ENCODE measurements at places on chromosomes 6 and 20.

DNA sequence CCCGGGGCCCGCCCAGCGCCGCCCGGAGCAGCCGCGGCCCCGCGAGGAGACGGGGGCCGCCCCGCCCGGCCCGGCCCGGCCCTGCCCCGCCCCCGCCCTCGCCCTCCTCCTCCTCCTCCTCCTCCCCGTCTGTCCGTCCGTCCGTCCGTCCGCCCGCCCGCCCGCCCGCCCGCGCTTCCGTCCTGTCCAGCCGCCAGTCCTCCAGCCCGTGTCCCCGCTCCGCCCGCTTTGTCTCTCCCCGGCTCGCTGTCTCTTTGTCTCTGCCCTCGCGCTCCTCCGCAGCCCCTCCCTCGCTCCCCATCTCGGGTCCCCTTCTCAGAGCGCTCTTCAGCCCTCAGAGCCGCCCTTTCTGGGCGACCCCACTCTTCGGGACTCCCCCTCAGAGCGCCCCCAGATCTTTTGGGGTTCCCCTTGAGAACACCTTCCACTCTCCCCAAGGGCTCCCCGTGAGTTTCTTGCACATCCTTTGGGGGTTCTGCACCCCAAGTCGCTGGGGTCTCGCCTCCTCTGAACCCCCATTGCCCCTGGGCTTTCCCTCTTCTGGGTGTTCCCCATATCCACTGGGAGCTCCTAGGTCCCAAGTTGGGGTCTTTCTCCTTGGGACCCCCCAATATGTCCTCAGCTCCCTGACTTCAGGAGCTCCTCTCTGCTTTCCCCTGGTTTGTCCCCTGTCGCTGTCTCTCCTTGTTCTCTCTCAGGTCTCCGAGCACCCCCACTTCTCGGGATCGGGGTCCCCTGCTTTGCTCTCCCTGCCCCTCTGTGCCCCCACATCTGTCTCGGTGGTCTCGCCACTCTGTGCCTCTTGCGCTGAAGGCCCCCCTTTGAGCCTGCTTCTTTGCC, 79.5 kb upstream of the MYL9 start:
- peak; percentile 55 for DNase-seq

- DNase-seq, result no peak
These were observed 471.9 kb upstream of the SOX4 start for GRCh38 chr6:21121636-21122136.

DNA sequence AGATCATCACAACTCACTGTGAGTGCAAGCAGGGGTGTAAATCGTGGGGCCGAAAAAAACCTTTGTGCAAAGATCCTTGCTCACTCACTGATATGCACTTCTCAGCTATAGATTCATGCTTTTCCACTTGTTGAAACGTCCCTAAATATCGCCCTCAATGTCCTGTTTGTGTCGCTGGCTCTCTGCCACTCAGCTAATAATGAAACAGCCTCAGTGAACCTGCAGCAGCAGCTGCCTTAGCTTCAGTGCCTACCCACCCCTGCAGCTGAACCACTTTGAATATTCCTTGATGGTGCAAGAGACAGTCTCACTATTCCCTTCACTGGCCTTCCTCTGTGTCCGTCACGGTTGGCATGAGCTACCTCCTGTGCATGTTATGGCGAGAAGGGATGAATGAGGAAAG, 128.9 kb upstream of the NAA20 start:
- DNase-seq, result no peak

DNA sequence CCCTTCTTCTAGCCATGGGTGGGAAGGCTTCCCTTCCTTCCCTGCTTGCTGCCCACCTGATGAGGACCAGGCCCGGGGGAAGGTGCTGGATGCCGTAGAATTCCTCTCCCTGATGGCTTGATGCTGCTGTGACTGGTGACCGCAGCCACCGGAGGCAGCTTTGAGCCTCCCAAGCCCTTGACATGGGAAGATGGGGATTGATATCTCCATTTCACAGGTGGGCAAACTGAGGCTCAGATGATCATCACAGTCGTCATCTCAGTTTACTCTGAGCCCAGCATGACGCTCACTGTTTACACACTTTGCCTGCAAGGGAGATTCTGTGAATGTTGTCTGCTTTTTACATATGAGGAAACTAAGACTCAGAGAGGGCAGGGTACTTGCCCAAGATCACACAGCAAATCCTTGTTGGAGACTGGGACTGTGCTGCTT, 43.9 kb downstream of the SRC start:
- DNase-seq, result no peak

- no peak for DNase-seq
These were observed 88.8 kb upstream of the SOX4 start for GRCh38 chr6:21504790-21505189.

DNA sequence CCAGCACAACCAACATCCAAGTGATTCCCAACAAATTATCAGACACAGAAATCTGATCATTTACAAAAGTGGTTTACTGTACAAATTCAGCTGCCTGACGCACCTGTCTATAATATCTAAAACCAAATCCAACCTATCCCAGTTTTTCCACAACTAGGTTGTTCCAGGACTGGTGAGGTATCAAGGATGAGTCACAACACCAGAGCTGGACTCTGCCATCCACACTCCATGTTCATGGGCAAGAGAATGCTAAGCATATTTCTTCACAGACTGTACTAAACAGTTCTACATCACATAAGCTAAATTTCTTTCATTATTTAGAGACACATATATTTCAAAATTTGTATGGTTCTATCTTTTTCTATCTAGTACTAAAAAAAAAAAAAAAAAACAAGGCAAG, 141.6 kb downstream of the BTBD9 start:
- no peak for DNase-seq

GRCh38 chr6:93515736-93516135, 96.4 kb upstream of the EPHA7 start:
- DNase-seq, result no peak

DNA sequence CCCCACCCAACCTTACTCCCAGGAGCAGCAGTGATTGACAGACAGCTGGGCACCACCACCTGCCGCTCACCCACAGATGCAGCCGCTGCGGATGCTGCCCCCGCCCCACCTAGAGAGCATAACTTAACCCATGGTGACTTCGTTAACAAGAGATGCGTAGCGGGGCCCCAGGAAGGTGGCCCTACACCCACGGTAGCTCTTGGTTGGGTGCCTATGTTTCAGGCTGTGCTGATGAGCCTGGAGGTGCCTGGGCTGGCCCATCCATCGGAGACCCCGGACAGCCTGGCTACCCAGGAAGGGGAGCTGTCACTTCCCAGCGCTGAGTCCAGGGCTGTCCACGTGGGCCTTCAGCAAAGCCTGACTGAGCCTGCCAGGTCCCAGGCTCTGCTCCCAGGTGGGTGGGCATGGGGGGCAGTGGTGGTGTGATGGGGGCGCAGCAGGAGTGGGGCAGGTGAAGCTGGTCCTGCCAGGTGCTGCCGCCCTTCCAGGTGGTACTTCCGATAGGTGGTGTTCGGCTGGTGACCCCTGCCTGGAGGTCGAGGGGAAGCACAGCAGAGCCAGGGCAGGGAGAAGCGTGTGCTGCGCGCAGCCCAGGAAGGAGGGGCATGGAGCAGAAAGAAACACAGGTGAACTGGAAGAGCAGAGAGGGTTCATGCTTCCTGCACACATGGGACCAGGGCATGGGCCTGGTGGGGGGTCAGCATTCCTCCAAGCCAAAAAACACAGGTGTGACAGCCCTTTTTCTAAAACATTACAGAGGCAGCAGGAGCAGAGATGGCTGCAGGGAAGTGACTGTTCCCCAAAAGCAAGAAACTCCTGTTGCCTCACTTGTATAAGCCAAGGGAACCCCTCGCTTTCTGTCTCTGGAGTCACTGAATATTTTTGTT, 56.9 kb downstream of the SYNJ2 start:
- no peak for DNase-seq

DNA sequence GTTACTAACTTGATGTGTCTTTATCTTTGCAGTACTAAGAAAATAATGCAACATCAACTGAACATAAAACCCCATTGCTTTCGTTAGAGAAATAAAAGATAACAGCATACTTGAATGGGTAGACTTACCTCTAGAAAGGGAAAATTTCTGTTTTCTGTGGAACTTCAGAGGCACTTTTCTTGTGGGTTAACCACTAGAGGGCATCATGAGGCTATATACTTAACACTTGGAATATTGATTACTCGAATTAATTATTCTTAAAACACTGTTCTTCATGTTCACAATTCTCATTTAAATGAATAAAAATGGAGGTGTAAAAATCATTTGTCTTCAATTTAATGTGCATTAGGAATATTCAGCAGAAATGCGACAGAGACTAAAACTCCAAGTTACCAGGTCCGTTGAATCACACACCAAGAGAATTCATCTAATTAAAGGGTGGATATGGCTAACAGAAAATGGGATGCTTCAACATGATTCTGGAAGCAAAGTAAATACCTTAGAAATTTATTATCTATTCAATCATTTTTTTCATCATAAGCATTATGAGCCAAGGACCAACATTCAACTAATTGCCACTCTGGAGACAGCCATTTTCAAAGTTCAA, 330.8 kb upstream of the PREP start:
- DNase-seq, result no peak

- DNase-seq, result no peak
These were observed 40.2 kb upstream of the DDR1 start for GRCh38 chr6:30844118-30844535.

- no peak for DNase-seq
These were observed 119.7 kb downstream of the MAP3K4 start for GRCh38 chr6:161111261-161111660.
